Stimulated activated CD8-positive, alpha-beta memory T cell treated with anti-CD3 and anti-CD28 coated beads, Interleukin-4, amount 100 ng/mL, for 1 hour (primary cell): ENCODE measurements at places on chromosomes 7 and 10.
A peak's percentile ranks its signal among the peaks of the same experiment; 100 is the strongest.

- DNase-seq: no peak
Measured at GRCh38 chr10:46293228-46293627, 6.4 kb downstream of the ANTXRL start.

DNA sequence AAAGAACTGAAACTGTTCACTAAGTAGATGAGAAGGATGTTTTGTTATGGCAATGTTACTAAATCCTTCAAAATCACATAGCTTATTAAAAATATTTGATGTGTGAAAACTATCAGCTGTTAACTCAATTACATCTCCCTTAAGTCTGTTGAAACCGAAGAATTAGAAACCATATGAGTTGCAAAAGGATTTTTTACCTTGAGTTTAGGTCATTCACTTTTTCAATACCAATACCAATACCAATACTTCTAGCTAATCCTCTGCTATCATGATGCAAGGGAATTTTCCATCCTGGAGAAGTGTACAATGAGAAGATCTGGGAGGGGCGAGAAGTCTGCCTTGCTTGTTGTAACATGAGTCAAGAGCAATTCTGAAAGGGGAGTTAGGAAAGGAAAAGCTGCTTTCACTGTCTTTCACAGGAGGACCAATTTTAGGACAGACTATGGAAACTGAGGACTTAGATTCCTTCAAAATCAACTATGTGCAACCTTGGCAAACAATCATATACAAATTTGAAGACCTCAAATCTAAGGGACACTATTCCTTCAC, 199.7 kb downstream of the IMMP2L start:
- DNase-seq: no peak

GRCh38 chr7:148791546-148791945, 92.5 kb downstream of the EZH2 start:
- DNase-seq: no peak

DNA sequence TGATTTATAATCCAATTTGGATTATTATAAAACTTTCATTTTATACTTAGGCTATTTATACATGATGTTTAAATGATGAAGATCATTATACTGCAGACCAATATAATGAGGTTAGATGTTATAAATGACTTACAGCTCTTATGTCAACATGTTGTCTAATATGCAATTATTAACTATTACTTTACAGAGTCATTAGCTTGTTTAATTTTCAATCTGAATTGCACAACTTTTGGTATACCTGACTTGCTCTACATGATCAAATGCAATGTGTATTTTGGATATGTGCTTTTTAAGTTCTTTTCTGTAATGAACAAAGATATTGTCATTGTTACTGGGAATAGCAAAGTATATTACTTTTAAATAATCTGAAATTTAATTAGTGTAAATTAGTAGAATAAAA, 569 bp downstream of the CD36 start:
- DNase-seq: no peak

DNA sequence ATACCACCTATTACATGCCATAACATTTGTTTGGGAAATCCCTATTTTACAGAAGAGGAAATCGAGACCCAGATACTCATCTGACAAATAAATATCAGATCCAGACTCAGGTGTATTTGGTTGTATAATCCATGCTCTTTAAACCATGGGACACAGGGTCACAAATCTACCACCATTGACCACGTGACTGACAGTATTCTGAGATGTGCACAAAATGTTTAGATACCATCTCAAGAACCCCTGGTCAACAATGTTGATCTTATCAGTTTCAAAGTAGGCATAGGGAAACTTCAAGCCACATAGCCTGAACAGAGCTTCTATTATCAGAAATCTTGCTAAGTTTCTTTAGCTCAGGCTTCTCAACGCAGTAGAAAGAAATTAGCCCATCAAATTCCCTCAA, 93.6 kb downstream of the ICA1 start:
- no peak for DNase-seq

DNA sequence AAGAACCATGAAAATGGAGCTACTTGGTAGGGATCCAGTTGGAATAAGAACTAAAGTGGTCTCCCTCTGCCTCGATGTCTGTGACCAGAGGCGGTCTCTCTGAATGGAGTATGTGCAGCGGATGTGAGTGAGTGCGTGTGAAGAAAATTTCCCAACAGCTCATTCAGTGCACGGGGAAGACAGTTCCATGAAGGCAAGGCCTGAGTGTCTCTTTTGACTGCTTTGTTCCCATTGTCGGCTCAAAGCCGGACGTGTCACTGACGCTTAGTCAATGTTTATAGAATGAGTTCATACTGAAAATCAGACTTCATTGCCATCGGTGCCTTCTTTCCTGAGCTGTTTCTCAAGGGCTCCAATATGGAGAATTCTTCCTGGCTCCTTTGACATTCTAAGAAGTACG, 55.3 kb upstream of the GRB10 start:
- no peak for DNase-seq

GRCh38 chr7:110317541-110318265, 773.2 kb upstream of the LRRN3 start:
- no peak for DNase-seq

DNA sequence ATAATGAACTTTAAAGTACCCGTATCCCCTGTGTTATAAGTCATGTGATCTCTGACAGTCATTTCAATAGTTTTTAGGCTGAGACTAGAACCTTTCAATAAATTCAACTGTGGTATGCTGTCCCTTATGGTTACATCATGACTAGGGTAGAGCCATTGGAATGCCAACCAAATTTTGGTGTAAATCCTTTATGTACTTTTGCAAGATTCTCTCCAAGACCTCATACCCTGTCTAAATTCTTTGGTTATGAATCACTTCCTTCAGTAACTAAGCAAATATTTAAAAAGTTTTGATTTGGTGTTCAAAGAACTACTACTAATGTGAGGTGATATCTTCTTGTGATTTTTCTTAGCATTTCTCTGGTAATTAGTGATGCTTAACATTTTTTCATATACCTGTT, 20.8 kb upstream of the OR6B1 start:
- no peak for DNase-seq

GRCh38 chr10:50395271-50395670, 144.0 kb upstream of the ASAH2 start:
- no peak for DNase-seq

GRCh38 chr7:43105521-43106120, 6.8 kb upstream of the HECW1 start:
- no peak for DNase-seq

DNA sequence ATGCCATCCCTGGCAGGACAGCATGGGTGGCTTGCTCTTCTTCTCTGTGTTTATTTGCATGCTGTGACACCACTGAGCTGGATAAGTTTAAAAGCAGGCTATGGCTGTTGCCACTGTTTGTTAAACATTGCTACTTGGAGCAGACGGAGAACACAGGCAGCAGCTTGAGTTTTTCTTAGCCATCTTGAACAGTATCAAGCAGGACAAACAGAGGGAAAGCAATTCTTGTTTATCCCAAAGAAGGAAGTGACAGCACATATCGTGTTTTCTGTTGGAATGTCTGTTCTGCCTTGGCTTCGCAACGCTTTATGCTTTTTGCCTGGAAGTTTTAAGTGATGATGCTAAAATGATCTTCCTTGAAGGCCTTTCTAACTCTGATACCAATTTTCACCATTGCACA, 73.8 kb downstream of the MKX start:
- DNase-seq: no peak

DNA sequence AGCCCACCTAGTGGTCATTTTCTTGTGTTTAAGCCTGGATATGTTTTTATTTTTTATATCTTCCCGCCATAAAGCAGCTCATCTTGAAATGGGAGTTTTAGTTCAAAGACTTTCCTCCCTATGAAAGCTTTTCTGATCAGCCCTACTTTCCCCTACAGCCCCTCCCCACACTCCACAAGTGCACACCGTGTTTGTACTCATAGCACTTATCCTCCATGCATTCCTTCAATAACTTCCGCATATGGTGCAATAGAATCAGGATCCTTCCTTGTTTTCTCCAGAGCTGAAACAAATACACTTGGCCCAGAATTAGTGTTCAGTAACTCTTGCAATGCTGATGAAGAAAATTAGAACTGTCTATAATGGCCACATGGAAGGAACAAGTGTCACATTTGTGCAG, 235.9 kb downstream of the KCNMA1 start:
- no peak for DNase-seq

GRCh38 chr10:37860494-37861190, 3.2 kb upstream of the ZNF248 start:
- no peak for DNase-seq

DNA sequence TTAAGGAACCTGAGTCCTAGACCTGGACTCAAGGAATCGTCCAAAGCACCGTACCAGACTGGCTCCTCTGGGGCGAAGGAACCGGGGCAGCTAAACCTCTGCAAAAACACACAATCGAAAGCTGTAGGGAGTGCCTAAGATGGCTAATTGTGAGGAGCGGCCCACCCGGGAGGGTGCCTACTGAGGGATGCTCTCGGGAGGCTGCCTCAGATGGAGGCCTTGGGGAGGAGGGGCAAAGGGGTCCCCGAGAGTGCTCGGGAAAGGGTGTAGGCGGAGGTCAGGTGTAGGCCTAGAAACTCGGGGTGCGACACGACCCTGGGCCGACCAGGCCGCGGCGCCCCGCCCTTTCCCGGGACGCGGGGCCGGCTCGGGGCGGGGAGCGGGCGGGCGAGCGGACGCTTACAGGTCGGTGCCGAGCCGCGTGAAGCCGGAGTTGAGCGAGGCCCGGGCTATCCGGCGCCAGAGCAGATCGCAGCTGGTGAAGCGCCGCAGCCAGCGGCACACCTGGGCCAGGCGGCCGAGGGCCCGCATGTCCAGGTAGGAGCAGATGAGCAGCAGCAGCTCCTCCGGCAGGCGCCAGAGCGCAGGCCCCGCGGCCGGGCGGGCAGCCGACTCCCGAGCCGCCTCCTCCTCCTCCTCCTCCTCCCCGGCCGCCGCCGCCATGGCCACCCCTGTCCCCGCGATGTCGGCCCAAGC, 844 bp downstream of the FBXW4 start:
- DNase-seq: peak; percentile 36

- no peak for DNase-seq
Measured at GRCh38 chr7:81030472-81030871, 111.6 kb upstream of the SEMA3C start.

GRCh38 chr10:54124209-54124885, 676.7 kb downstream of the PCDH15 start:
- no peak for DNase-seq

GRCh38 chr7:105306298-105306748, 82.4 kb downstream of the SRPK2 start:
- no peak for DNase-seq

DNA sequence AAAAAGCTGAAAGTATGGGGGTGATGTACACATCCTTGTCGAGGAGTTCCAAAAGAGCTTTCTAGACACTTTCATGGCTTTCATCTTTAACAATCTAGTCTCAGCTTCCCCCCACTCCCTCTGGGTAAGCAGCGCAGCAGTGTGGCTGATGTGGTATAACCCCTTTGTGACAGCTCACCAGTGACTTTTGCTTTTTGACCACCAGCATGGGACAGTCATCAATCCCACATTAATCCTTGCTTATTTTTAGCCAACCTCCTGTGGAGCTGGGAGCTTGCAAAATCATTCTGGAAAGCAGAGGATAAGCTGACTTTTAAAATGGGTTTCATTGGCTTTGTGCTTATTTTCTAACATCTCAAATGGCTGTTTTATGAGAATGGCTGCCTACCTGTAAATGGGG, 272.7 kb downstream of the HDAC9 start:
- no peak for DNase-seq

DNA sequence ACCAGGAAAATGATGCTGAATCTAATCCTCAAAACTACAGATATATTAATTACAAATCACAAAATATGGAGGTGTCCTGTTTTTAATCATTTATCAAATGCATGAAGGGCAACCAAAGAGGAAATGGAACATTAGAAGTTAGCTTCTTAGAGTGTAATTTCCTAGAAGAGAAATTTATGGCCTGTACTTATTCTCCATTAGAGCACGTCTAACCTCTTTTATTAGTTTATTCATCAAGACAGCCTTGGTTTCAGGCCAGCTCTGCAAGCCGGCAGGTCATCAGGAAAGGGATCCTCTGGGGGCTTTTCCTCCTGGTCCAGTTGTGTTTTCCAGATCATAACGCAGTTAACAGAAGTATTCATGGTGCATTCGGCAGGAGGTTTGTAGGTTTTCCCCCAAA, 517.6 kb downstream of the KCNMA1 start:
- no peak for DNase-seq

- DNase-seq: no peak
Measured at GRCh38 chr7:13986208-13986607, 3.3 kb downstream of the ETV1 start.

- DNase-seq: no peak
Measured at GRCh38 chr10:78618050-78618449, 450.7 kb upstream of the ZMIZ1 start.

- no peak for DNase-seq
Measured at GRCh38 chr7:78284945-78285344, 486.4 kb downstream of the PHTF2 start.

GRCh38 chr7:954330-955238, at the start of gene ADAP1:
TSS of gene ADAP1 (minus strand) at chr7:954680. CDS start at chr7:954477, 203 bp downstream.
- DNase-seq: peak; percentile 25

- DNase-seq: no peak
Measured at GRCh38 chr7:20653636-20654035, 38.2 kb downstream of the ABCB5 start.

- no peak for DNase-seq
Measured at GRCh38 chr10:51468424-51468823, 231.0 kb downstream of the CSTF2T start.

GRCh38 chr10:96511044-96511945, 2.4 kb downstream of the TLL2 start:
- DNase-seq: no peak

GRCh38 chr10:21510241-21511094, 15.0 kb downstream of the SKIDA1 start:
- DNase-seq: no peak

GRCh38 chr10:132448248-132448731, 51.3 kb downstream of the PWWP2B start:
- DNase-seq: no peak

DNA sequence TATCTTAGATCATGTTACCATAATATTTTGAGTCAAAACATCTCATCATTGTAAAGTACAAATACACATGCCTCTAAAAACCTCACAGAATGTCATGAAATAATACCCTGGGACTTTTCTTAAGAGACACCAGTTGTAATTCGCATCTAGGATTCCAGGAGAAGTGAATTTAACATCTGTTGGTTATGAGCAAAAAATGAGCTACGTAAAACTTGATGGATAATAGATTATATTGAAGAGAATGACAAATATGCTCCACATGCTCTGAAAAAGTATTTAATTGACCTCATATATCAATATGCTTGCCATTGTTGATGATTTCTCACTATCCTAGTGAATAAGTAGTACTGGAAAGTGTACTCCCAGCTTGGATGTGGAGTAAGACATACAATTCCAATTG, 227.0 kb downstream of the BBS9 start:
- DNase-seq: no peak

- DNase-seq: no peak
Measured at GRCh38 chr10:122149561-122150505, 121.3 kb upstream of the BTBD16 start.

DNA sequence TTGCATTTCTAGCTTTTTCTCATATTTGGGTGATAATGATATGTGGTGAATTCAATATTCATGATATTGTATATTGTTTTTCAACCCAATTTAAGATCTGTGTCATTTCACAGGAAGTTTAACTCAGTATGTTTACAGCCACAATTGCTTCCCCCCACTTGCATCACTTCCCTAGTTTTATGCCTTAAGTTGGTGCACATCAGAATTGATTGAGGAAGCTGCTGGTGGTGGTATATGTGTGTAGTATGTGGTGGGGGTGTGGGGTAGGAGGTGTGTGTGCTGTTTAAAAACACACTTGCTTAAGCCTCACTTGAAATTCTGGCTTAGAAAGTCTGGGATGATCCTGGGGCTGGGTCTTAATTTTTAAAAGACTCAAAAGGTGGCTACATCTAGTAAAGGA, 245.1 kb upstream of the AOAH start:
- DNase-seq: peak; percentile 2
